HL-60 (cell line): ENCODE measurements at places on chromosomes 1 and 21.

DNA sequence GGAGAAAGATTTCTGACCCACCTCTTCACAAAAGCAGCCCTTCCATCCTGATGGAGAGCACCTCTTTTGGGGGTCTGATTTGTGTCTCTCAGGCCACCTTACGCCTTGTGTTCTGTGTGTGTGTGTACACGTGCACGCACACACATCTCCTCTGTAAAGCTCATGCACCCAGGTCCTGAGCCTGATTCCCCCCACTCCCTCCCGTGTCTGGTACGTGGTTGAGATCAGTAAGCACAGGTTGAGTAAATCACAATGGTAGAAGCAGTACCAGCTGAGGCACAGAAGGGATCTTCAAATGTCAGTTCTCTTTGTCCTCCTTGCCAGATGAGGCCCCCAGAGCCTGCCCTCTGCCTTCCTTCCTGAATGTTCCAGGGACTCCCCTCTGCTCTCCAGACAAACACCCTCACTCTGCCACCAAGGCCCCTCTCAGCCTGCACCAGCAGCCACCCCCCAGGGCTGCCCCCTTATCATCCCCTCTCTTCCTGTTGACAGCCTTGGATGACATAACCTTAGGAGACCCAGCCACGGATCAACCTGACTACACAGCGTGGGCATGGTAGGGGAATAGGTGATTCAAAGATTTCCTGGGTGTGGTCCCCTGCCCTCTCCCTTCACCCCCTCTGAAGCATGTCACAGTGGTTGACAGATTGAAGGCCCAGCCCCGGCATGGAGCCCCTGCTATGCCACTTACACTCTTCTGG, 112.8 kb downstream of the HIVEP3 start:
- no peak for DNase-seq

- DNase-seq = no peak
Measured at GRCh38 chr1:95994643-95995042, 726.9 kb upstream of the PTBP2 start.

- no peak for DNase-seq
Measured at GRCh38 chr1:237396426-237396825, 354.4 kb downstream of the RYR2 start.

DNA sequence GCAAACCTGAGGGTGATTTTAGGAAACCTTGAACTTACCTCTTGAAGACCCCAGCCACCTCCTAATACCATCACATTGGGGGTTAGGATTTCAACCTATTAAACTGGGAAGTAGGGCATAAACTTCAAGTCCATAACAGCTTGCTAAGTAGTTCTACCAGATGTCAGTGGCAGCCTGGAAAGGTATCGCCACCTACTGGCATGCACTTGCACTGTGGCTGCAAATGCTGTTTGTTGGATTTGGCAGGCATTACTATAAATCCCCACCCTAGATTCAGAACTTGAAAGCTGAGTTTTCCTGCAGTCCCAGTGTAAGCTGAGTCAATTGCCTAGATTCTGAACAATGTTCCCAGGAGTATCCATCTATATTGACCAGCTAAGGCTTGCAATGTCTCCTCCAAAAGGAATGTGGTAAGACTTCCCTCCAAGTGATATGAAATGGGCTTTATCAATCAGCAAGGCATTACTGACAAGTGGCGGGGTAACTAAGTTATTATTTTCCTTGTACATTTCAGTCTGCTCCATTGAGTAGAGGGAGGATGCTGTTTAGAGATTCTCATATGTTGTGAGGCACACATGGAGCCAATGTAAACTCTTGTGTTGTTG, 474.5 kb downstream of the PTPRC start:
- DNase-seq = peak; percentile 87

DNA sequence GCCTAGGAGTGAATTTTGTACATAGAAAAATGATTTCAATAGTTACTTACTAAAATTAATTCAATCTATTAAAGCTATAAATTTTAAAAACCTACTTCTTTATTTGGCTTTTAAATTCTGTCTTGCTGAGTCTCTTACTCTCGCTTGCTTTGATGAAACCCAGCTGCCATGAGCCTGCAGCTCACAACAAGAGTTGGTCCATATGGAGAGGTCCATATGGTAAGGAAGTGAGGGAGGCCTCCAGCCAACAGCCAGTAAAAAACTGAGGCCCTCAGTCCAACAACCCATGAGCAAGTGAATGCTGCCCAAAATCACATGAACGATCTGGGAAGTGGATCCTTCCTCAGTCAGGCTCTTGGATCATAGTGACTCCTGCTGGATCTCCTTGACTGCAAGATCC, 89.9 kb upstream of the CXADR start:
- no peak for DNase-seq

GRCh38 chr1:61842863-61843514, 100.7 kb downstream of the PATJ start:
- DNase-seq = no peak

DNA sequence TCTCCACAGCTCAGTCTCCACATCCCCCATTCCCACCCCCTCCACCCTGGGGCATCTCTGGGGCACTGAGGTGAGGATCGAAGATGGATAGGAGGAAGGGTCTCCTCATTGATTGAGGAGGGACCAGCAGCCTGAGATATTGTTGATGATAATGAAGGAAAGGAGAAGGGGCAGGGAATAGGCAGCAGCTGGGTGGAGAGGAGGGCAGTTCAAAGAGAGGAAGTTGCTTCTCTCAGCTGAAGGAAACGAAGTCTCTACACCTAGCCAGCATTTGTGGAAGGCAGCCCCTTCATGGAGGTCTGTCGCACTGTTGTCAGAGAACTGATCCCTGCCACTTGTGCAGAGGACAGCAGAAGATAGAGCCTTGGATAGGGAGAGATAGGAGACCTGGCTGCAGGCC, 5.7 kb downstream of the KNCN start:
- DNase-seq = no peak

DNA sequence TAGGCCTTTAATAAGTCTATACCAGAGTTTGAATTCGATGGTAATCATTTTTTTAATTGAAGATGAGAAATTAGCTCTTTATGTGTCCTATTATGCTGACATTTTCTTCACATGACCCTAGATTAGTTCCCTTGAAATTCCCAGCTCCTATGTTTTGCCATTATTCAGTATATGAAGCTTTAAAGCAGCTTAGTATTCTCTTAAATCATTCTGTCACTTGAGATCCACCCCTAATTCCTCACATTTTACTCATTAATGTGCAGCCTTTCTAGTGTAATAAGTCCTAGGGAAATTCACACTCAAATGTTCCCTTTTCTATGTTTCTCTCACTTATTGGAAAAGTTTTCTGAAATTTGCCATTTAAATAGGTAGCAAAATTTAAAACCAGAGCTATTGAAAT, 704.5 kb upstream of the B3GALT2 start:
- DNase-seq = no peak

DNA sequence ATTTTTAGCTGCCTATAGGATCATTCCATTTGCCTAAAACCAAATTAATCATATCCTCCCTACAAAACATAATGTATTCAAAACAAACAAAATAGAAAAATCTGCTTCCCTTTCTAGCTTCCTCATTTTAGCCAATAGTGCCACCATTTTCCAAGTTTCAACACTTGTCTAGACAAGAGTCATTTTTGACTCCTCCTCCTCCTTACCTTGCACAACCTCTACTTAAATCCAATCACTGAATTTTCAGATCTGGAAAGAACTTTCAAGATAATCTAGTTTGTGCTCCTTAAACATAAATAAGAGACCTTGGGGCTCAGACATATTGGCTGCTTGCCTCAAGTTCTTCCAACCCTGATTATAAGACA, 7.4 kb downstream of the STX6 start:
- DNase-seq = peak; percentile 75

DNA sequence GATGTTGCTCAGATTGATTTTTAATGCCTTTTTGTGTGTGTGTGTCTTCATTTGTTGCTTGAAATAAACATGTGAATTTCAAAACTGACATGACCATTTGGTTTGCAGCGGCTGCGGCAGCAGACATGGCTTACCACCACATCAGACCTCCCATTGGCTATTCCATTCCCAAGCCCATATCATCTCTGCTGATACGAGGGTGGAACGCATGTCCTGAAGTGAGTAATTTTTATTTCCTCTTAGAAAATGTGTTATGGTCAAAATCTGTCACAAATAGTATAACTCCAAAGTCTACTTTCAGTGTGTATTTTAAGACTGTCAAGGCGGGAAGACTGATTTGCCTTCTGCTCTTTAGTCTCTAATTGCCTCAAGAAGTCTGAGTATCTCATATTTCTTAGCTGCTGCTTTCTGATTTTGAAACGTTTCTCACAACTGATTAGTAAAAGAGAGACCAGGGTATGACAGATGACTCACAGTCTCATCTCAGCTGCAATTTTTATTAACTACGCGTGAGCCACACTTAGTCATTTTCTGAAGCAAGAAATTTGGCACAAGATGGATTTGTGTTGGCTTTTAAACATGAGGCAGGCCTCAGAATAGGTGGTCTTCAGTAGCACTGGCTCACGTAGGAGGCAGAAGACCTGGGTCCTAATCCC, 49.0 kb downstream of the LRRC53 start:
- no peak for DNase-seq

- peak; percentile 8 for DNase-seq
Measured at GRCh38 chr1:246226041-246226440, 281.0 kb downstream of the SMYD3 start.

- no peak for DNase-seq
Measured at GRCh38 chr1:248821641-248822040, 4.1 kb downstream of the SH3BP5L start.

DNA sequence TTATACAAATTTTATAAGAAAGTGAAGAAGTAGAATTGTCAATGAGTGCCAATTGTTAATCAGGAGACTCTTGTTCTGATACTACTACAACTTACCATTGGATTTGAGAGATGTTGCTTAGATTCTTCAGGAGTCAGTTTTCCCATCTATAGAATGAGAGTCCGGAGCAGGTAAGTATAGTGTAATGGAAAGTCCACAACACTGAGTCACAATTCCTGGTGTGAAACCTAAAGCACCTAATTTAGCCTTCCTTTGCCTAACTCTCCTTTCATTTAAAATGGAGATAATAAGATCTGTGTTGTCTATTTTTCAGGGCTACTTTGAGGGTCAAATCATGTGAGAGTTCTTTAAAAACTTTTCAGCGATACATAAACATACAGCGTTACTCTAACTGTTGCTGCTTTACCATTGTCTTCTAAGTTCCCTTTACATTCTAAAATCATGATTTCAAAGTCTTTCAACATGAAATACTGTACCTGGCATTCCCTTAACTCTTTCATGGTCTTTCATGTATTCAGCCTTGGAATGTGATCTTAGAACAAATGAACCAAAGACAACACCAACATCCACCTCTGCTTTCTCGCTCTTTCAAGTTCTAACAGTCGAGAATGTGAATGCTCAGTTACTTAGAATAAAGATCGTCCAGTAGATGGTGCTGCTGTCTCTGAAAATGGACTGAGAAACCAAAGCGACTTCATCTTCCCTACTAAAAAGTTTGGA, 90.9 kb downstream of the SLC30A10 start:
- no peak for DNase-seq

GRCh38 chr21:42221581-42222345, 2.8 kb downstream of the ABCG1 start:
- peak; percentile 25 for DNase-seq

DNA sequence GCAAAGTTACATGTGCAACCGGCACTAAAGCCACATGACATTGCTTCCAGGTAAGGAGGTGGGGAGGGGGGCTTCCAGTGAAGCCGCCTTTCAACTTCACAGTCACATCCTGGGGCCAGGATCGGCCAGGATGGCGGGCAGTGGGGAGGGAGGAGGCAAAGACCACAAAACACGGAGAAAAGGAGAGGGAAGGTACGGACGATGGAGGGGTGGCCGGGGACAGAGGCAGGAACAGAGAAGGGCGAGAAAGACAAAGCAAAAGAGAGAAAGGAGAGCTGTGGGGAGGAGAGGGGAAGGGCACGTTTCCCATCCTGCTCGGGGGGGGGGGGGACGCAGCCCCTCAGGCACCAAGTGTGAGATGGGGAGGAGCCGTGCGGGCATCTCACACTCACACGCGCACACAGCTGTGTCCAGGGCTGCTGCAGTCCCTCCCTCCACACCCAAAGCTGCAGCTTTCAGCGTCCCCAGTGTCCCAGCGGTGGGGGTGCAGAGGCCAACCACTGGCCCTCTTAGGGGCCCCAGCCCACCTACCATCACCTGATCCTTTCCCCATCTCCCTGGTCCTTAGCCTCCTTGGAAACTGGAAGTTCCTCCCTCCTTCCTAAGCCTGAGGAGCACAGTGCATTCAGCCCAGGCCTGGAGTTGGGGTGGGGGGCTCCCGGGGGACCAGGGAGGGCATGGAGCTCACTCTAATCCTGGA, 2.4 kb downstream of the SH2D5 start:
- DNase-seq = no peak

DNA sequence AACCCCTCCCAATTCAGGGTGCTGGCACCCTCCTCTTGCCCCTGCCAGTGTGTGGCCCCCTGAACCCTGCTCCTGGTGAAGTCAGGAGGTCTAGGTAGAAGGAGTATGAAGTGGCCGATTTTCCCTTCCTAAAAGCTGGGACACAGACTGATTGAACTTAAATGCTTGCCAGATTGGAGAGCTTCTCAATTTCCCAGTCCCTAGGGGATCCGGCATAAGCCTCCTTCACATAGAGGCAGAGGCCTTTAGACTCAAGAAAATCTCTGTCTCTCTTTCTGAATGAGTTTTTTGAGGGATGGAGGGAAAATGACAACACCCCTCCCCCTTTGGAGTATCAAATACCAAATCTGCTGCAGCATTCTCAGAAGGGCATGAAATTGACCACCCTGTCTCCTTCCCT, 51.5 kb downstream of the SYT2 start:
- no peak for DNase-seq

- DNase-seq = no peak
Measured at GRCh38 chr1:199719156-199719842, 308.2 kb upstream of the NR5A2 start.

DNA sequence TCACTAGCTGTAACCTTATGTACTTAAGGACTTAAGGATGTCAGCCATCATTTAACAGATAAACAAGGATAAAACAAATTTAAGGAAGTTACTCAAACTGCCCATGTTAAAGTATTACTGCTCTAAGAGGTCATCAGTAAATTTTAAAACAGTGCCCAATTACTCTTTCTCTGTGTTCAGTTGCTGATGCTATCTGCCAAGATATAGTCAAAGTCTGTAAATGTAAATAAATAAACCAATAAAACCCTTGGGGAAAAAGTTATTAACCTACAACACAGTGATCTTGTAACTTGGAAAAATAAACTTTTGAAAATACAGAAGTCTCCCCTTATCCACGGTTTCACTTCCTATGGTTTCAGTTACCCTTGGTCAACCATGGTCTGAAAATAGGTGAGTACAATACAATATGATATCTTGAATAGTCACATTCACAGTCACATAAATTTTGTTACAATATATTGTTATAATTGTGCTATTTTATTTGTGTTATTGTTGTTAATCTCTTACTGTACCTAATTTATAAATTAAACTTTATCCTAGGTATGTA, 501.8 kb downstream of the LMO4 start:
- no peak for DNase-seq

DNA sequence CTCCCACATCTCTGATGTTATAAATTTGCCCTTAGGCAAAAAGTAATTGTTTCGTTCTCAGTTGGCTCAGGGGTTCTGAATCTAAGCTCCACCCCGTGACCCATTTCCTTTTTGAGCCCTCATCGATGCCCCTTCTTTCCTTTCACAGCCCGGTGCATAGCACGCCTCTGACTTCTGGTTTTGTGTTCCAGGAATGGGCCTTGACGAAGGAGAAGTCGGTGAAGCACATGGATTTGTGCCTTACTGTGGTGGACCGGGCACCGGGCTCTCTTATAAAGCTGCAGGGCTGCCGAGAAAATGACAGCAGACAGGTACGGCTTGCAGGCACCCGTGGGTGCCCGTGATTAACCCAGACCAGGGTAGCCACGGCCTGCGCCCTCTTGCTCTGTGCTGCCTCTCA, 151.9 kb downstream of the PGBD5 start:
- DNase-seq = no peak
